Stimulated activated CD4-positive, alpha-beta T cell treated with anti-CD3 and anti-CD28 coated beads, Interleukin-12 subunit alpha, Interleukin-12 subunit beta, amount 100 ng/mL, for 4 hours (primary cell): ENCODE measurements at places on chromosomes 11 and 22.

GRCh38 chr22:38218661-38219622 lies 17.1 kb downstream of the MAFF start:
- peak; percentile 44 for DNase-seq

DNA sequence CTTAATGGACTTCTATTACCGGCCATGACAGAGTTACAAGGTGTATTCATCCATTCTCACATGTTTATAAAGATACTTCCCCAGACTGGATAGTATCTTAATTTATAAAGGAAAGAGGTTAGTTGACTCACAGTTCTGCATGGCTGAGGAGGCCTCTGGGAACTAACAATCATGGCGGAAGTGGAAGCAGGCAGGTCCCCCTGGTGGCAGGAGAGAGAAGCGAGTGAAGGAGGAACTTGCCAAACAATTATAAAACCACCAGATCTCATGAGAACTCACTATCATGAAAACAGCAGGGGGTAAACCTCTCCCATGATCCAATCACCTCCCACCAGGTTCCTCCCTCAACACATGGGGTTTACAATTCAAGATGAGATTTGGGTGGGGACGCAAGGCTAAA lies 170.0 kb upstream of the PDGFD start:
- no peak for DNase-seq

GRCh38 chr11:103055221-103055890 lies 36.6 kb downstream of the DCUN1D5 start:
- DNase-seq: no peak

DNA sequence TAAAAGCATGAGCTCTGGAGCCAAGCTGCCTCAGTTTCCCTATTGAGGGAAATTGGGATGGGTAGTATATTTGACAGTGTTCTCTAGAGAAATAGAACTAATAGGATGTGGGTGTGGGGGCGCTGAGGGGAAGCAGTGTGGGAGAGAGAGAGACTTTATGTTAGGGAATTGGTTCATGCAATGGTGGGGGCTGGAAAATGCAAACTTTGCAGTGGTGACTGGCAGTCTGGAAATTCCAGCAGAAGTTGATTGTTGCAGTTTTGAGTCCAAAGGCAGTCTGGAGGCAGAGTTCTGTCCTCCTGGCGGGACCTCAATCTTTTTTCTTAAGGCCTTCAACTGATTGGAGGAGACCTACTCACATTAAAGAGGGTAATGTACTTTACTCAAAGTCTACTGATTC lies 59.4 kb upstream of the SYT13 start:
- DNase-seq: no peak

DNA sequence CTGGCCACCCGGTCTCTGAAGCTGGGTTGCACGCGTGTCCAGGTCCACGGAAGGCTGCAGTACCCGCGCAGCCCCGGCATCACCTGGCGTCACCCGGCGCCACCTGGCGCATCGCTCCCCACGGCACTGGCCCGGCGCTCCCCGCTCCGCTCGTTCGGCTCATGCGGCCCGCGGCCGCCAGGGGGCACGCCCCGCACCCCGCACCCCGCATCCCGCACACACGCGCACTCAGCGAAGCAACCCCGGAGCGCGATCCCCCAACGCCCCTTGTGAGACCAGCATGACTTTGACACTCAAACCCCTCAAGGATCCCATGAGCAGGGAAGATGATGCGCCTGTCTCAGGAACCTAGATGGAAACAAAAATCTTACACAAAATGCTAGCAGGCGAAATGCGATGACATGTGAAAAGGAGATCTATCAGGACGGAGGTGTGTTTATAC lies 11.9 kb downstream of the B3GNT6 start:
- DNase-seq: peak; percentile 54
